Activated T-cell treated with anti-CD3 and anti-CD28 coated beads, Interleukin-2, amount 50 U/mL, for 72 hours (primary cell): ENCODE measurements at places on chromosomes 11 and 22. TPM values are rescaled to one million over a fixed set of nuclear protein-coding genes. Genes with fewer than 3 reads are reported as not detected.
A peak's percentile ranks its signal among the peaks of the same experiment; 100 is the strongest.

GRCh38 chr22:26558248-26558895 lies 31.6 kb downstream of the TPST2 start:
- H3K27ac ChIP-seq: peak overlapping the region; percentile 68
- no peak overlapping the region for H3K4me3 ChIP-seq
- DNase-seq: no peak
- H3K27me3 ChIP-seq: no peaks in the 10 kb centered on the region
- H3K4me1 ChIP-seq: no peaks in the 10 kb centered on the region

DNA sequence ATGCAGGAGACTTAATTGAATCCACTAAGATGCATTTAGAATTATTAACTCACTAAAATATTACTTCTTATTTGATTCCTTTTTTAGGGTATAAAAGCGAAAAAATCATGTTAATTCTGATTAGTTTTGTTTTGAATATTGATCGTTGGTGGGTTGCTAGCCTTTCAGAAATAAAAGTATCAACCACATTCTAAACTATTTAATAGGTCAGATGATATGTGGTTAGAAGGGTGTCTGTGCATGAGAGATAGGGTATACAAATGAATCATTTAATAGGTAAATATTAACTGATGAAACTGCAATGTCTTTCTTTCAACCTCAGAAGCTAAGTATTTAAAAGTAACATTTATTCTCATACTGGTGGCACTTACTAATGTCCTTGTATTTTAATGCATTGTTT lies 515.1 kb downstream of the CNTN5 start:
- no peaks in the 10 kb centered on the region for H3K27me3 ChIP-seq
- no peaks in the 10 kb centered on the region for H3K4me1 ChIP-seq
- H3K4me3 ChIP-seq: no peak overlapping the region
- no peak overlapping the region for H3K27ac ChIP-seq

GRCh38 chr11:118901494-118902335 lies 18.0 kb downstream of the CXCR5 start:
- H3K36me3 ChIP-seq: peaks cover 5% of the 10 kb centered on the region
- H3K27ac ChIP-seq: no peak overlapping the region
- H3K4me1 ChIP-seq: peaks cover 20% of the 10 kb centered on the region
- DNase-seq: no peak
- H3K4me3 ChIP-seq: no peak overlapping the region
- H3K27me3 ChIP-seq: no peaks in the 10 kb centered on the region

- peaks cover 8% of the 10 kb centered on the region for H3K36me3 ChIP-seq
- DNase-seq: no peak
- no peaks in the 10 kb centered on the region for H3K27me3 ChIP-seq
- H3K4me3 ChIP-seq: no peak overlapping the region
These were observed 120.2 kb downstream of the METTL15 start for GRCh38 chr11:28228196-28228895.

DNA sequence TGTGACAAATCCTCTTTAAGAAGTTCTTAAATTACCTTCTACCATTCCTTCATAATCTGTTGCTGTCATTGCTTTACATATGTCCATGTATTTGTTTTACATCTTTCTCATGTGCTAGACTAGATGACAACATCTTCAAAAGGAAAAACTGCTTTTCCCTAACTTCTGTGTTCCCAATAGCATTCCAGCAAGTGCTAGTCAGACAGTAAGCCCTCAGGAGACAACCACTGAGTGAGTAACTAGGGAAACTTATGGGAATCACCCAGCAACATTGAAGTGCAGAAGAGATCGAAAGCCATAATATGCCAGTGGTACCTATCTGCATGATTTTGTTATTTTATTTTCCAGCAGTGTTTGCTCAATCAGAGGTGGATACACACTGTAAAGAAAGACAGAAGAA lies 889.7 kb upstream of the API5 start:
- no peak overlapping the region for H3K27ac ChIP-seq
- DNase-seq: no peak
- H3K27me3 ChIP-seq: no peaks in the 10 kb centered on the region
- no peaks in the 10 kb centered on the region for H3K4me1 ChIP-seq
- no peak overlapping the region for H3K4me3 ChIP-seq

DNA sequence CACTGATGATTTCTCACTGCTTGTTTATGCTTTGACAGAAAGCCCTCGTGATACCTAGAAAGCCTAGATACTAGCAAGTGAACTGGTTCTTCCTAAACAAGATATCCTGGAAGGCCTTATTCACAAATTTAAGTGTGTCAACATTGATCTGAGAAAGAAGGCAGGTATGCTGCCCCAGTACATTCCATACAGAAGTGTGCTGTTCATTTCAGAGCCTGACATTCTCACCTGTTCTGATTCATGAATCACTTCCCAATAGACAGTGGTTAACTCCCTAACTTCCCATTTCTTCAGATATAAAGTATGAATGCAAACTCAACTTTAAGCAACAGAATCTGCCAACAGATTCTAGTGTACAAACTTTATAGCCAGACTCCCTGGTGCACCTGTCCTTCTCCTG lies 15.5 kb upstream of the RASSF10 start:
- H3K27me3 ChIP-seq: peaks cover 26% of the 10 kb centered on the region
- peaks cover 2% of the 10 kb centered on the region for H3K36me3 ChIP-seq
- H3K27ac ChIP-seq: no peak overlapping the region
- DNase-seq: no peak

GRCh38 chr22:29723766-29724165 lies 4.0 kb downstream of the CABP7 start:
- H3K27me3 ChIP-seq: peaks cover 15% of the 10 kb centered on the region
- no peaks in the 10 kb centered on the region for H3K4me1 ChIP-seq
- H3K4me3 ChIP-seq: no peak overlapping the region
- H3K27ac ChIP-seq: no peak overlapping the region
- DNase-seq: no peak

- DNase-seq: no peak
- no peaks in the 10 kb centered on the region for H3K4me1 ChIP-seq
- no peak overlapping the region for H3K27ac ChIP-seq
- H3K36me3 ChIP-seq: no peaks in the 10 kb centered on the region
These were observed 18.8 kb upstream of the PICK1 start for GRCh38 chr22:38038426-38038825.

DNA sequence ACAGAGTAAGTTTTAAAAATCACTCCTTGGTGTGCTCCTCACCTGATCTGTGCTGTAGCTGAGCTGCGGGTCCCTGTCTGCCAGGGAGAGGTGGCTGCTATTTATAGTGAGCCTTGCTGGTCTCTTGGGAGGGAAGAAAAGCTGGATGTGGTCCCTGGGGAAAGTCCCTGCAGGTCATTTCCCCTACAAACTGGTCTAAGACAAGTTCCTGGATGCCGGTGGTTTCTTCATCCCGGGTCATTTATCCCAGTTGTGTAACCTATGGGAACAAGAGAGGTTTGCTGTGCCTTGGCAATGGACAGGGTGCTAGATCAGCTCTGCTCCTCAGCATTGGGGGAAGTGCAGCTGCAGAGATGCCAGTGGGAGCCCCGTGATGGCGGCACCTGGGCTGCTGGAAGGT lies at the start of gene SAA2:
Gene SAA2 (minus strand): TSS at position 108 of the 400 bp plus-strand sequence. CDS start 657 bp downstream, outside the sequence.
- H3K36me3 ChIP-seq: no peaks in the 10 kb centered on the region
- H3K4me1 ChIP-seq: peaks cover 25% of the 10 kb centered on the region
- peaks cover 5% of the 10 kb centered on the region for H3K27me3 ChIP-seq
- no peak within 1 kb of the TSS for H3K27ac ChIP-seq
- DNase-seq: no peak

DNA sequence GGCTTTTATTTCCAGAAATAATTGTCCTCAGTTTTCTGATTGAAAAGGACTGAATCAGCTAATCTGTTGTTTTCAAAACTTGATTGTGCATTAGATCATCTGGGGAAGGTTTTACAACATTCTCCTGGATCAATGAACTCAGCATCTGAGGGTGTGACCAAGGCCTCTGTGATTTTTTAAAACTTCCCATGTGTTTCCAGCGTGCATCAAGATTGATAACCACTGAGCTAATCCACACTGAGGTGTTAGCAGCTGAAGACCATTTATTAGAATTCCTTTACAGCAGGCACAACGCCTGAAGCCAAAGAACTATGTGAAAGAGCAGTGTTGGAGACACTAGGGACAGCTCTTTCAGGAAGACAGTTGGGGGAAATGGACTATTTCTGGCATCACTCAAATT lies 10.2 kb downstream of the VSTM5 start:
- H3K36me3 ChIP-seq: no peaks in the 10 kb centered on the region
- no peak for DNase-seq
- H3K4me3 ChIP-seq: no peak overlapping the region
- H3K27ac ChIP-seq: no peak overlapping the region
- H3K4me1 ChIP-seq: no peaks in the 10 kb centered on the region
- H3K27me3 ChIP-seq: no peaks in the 10 kb centered on the region

- peaks cover 24% of the 10 kb centered on the region for H3K27me3 ChIP-seq
- DNase-seq: no peak
- no peak overlapping the region for H3K27ac ChIP-seq
- H3K4me1 ChIP-seq: no peaks in the 10 kb centered on the region
- no peaks in the 10 kb centered on the region for H3K36me3 ChIP-seq
- H3K4me3 ChIP-seq: no peak overlapping the region
These were observed 171.7 kb downstream of the INSC start for GRCh38 chr11:15286465-15286864.

GRCh38 chr11:102260241-102260640 lies 57.0 kb upstream of the BIRC3 start:
- H3K4me1 ChIP-seq: no peaks in the 10 kb centered on the region
- no peaks in the 10 kb centered on the region for H3K36me3 ChIP-seq
- H3K4me3 ChIP-seq: no peak overlapping the region
- no peak overlapping the region for H3K27ac ChIP-seq

- H3K27me3 ChIP-seq: no peaks in the 10 kb centered on the region
- DNase-seq: no peak
- peaks cover 44% of the 10 kb centered on the region for H3K4me1 ChIP-seq
- H3K4me3 ChIP-seq: no peak overlapping the region
- no peaks in the 10 kb centered on the region for H3K36me3 ChIP-seq
These were observed 33.8 kb downstream of the TXN2 start for GRCh38 chr22:36447632-36448031.

DNA sequence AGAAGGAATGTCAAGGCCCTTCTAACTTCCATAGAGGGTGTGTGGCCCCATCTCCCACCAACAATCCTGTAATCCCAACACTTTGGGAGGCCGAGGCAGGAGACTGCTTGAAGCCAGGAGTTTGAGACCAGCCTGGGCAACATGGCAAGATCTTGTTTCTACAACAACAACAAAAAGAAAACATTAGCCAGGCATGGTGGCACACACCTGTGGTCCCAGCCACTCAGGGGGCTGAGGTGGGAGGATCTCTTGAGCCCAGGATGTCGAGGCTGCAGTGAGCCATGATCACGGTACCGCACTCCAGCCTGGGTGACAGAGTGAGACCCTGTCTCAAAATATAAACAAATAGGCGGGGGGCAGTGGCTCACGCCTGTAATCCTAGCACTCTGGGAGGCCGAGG lies 16.9 kb downstream of the TSPAN32 start:
- H3K27ac ChIP-seq: no peak overlapping the region
- no peak overlapping the region for H3K4me3 ChIP-seq
- H3K36me3 ChIP-seq: no peaks in the 10 kb centered on the region
- no peak for DNase-seq

The PLAAT3 gene
- total RNA-seq: 6.3 TPM

The CCDC116 gene
- 0.51 TPM for total RNA-seq

The FGF19 gene
- total RNA-seq: 0.10 TPM

The SHISAL1 gene
- total RNA-seq: not detected

The FAM111B gene
- total RNA-seq: 9.1 TPM

The TBX10 gene
- not detected for total RNA-seq

The FHIP1B gene
- total RNA-seq: 22.8 TPM

The OR8A1 gene
- not detected for total RNA-seq

The ACTN3 gene
- 0.32 TPM for total RNA-seq

The ROBO4 gene
- not detected for total RNA-seq
